Activated CD4-positive, alpha-beta T cell treated with anti-CD3 and anti-CD28 coated beads, Interleukin-2, amount 50 U/mL, for 24 hours (primary cell): ENCODE measurements at places on chromosomes 1 and 21.

GRCh38 chr1:165875171-165875570 lies 47.8 kb downstream of the UCK2 start:
- no peak for DNase-seq

DNA sequence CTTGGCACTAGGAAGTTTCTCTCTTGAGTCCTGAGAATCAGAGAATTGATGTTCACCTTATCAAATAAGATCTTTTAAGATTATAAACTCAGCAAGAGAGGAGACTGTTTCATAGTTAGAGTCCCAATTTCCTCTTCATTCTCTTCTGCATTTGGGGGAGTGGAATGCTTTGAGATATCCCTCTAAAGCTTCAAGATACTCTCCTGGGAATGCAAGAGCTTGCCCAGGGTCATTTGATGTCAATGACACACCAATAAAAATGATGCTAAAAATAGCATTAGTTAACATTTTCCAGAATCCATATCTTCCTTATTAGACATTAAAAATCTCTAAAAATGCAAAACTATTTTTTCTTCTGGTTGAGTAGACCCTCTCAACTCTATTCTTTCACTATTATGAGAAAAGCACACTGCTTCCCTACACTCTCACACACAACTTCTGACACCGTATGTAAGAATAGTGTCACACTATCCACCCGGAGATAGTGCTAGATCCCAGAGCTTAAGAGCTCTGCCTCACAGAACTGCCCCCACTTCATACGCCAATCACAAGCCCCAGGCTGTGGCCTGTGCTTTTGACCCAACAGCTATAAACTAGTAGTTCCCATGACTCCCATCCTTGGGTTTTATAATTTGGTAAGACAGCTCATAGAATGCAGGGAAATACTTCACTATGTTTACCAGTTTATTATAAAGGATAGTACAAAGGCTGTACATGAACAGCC lies 399.9 kb upstream of the RUNX1 start:
- DNase-seq = no peak

GRCh38 chr1:243543501-243543900 lies 287.7 kb downstream of the SDCCAG8 start:
- no peak for DNase-seq

DNA sequence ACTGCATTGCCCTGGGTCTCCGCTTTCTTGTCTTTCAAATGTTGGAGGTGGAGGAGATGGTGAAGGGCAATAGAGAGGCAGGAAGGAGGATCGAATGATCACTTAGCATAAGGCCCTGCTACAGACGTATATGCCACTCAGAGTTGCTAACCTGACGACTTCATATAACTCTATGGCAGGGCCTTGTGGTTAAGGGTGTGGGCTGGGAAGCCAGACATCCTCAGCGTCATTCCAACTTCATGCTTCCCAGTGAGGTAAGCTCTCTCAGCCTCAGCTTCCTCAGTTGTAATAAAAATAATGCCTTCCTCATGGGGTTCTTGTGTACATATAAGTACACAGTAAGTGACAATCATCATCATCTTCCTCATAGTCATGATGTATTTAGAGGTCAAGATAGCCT lies 54.6 kb downstream of the CASQ2 start:
- no peak for DNase-seq

DNA sequence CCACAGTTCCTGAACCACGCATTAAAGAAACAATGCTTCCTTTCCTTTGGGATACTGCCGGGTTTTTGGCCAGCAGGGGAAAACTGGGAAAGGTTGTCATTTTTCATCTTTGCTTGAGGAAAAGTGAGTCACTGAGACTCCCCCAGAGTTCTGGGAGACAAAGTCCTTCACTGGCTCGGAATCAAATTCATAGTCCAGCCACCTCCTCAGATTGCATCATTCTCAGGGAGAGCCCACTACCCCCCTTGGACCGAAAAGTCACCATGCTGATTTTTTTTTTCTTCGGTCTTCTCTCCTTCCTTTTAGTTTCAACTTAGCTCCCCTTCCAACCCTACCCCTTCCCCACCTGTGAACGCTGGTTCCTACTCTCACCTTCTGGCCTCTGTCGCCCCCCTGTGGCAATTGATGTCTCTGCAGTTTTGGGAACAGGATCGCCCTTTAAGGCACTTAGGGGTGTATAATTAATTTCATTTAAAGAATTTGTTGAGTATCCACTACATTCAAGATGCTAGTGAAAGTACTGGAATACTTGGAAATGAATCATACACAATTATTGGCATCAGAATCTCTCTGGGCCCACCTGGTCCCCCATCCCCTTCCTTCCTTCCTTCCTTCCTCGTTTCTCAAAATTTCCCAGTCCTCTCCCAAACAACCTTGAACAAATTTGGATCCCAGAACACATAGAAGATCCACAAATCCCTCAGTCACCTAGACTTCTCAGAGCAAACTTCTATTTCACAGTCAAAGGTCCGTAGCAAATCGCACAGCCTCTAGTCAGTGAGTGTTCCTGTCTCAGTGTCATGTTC lies 6.9 kb downstream of the ACKR1 start:
- DNase-seq = no peak

GRCh38 chr1:8061210-8061609 lies 35.1 kb upstream of the ERRFI1 start:
- DNase-seq = no peak

GRCh38 chr1:22470227-22470626 lies 18.6 kb downstream of the ZBTB40 start:
- DNase-seq = no peak
